ENCODE measurements at places on chromosomes 16 and 17.

DNA sequence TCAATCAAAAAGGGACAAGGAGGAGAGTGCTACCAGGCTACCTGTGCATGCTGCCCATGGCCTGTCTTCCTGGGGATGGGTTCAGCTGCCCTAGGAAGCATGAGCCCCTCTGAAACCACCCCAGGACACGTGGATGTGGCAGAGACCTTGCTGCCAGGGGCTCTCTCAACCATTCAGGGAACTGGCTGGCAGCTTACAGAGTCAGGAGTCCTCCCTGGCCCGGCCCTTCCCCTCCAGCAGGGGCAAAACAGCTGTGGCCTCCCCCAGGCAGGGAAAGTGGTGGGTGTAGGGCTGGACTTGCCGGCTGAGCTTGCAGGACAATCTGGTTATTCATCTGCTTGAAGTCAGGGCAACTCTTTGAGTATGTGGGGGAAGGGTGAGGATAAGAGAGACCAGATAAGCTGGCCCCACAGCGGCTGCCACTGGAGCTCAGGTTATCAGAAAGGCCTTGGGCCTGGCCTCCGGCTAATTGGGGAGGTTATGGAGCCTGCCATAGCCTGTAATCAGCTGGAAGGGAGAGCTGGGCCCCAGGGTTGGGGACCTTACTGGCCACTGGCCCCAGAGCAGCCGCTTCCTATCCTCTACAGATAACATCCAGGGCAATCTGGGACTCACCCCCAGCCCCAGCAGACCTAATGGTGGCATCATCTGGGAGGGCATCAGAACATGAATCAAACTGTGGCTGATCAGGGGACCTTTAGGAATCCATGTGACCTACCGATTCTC, 5.6 kb upstream of the TBX2 start:
- DNase-seq = no peak

DNA sequence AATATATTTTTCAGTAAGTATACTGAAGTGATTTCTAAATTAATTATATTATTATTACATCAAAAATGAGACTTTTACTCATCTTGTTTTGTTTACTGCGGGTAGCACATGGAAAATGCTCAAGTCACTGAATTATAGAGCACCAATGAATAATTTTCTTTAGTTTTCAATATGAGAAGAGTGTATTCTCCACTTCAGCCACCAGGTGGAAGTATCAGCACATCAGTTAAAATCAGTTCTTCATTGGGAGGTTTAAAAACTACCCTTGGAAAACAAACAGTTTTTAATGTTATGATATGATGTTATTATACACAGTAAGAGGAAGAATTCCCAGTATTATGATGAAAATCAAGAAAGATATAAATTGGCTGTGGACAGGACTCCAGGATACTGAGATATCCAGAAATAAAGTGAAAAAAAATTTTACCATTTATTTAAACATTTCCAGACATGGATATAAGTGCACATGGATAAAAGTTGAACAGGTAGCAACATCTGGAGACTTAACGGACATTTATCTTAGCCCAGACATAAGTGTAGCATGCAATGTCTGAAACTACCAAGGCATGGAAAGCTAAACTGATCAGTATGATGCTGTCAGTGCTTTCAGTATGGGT, 467.3 kb downstream of the KCNJ2 start:
- no peak for DNase-seq

- DNase-seq = no peak
These were observed 14.1 kb downstream of the NQO1 start for GRCh38 chr16:69712277-69712676.

DNA sequence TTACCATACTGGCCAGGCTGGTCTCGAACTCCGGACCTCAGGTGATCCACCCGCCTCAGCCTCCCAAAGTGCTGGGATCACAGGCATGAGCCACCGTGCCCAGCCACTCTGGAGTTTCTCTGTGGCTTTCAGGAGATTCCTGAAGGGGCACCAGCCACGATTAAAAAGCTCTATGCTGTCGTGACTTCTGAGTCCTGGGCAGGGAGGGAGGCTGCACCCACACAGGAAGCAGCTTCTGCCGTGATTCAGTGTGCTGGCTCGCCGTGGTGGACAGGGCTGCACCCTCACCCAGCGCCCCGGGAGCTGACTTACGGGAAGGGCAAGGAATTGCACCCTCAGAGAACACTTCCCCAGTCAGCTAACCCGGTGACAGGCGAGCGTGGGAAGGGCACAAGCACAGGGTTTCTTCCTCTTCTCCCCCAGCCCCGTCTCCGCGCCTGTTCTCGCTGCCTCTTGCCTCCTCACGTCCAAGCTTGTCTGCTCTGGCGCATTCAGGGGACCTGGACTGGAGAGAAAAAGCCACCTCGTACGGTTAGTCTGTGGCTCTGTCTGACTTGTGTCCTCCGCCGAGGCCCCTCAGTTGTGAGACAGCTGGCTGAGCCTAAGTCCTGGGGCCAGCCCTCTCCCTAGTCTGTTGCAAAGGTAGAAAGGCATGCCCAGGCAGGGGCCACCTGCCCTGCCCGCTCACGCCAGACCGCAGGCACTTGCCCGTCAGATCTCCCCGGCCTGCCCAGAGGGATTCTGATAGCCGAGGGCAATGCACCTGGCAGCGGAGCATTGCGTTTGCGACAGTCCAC, 145.0 kb downstream of the SEC14L1 start:
- no peak for DNase-seq

GRCh38 chr16:56269811-56270684, 78.8 kb downstream of the GNAO1 start:
- DNase-seq = no peak

DNA sequence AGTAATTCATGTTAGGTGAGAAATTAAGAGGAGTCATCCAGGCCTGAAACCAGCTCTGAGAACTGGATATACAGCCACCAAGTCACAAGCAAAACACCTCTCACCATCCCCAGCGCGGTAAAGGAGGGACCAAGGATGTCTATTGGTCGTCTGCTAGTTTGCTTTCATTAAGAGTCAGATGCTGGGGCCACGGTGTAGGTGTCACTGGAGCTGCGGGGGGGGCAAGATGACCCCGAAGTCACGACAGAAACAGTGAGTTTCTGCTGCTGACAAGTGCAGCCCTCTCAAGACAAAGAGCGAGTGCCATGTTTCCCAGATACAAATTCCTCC, 790 bp downstream of the NCBP3 start:
- peak; percentile 27 for DNase-seq

DNA sequence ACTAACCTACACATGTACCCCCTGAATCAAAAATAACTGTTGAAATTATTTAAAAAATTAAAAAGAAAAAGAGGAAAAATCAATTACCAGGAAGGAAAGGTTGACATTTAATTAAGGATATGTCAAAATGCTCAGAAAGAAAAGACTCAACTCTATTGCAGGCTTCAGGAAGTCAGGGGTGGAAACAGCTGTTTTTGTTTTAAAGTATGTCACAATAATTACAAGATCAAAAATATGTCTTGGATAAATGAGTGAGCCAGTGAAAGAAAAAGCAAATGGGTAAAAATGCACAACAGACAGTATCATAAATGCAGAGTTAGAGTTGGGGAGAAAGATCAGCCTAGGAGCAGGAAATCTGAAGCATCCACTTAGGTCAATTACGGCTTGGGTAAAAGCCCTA, 146.0 kb downstream of the CDH11 start:
- no peak for DNase-seq

GRCh38 chr16:61332461-61332860, 703.8 kb downstream of the CDH8 start:
- DNase-seq = no peak

- DNase-seq = no peak
These were observed 244.1 kb upstream of the MAF start for GRCh38 chr16:79844603-79845002.

DNA sequence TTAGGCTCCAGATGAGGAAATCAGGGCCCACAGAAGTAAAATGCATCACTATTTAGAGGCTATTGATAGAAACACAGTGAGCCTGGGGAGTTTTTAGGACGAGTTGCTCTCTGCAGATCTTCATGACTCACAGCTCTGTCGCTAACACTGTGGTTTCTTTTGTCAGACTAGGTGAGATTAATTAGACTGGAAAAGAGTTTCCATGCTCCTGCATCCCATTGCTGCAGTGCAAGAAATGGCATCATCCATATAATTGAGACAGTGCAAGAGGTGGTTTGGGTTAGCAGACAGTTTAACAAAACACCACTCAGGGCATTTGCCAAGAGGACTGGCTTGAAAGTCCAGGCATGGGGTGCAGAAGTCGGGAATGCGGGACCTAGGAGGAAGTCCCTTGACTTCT, 198.8 kb upstream of the CACNG5 start:
- no peak for DNase-seq

DNA sequence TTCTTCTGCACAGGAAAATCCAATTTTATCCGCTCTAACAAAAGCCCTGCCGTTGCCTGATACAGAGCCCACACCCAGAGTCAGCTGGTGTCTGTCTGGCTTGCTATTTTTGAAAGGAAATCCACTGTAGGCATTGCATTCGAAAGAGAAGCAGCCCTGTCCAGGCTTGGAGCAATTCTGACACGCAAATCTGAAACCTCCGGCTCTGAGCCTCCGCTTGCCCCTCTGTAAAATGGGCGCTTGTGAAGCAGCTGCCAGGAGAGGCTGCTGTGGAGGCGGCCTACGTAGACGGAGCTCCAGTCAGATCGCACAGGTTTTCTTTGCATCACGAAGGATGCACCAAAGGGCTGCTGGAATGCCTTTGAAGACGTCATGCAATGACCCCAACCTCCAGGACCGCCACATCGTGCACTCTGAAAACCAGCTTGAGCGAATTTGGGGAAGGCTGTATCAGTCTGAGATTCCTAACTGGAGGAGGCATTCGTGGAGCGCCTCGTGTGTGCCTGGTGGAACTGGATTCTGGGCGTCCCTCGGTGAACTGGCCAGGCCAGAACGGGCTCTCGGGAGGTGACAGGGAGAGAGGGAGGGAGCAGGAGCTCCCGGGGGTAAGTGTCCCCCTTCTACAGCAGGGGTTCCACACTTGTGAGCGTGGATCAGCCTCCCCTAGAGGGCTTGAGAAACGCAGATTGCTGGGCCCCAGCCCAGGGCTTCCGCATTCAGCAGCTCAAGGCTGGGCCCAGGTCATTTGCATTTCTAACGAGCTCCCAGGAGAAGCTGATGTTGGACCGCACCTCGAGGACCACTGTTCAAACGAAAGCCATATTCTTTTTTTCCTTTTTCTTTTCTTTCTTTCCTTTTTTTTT, 215.5 kb downstream of the MRTFB start:
- no peak for DNase-seq

GRCh38 chr16:1812732-1813163, 13.9 kb downstream of the HAGH start:
- peak; percentile 46 for DNase-seq

DNA sequence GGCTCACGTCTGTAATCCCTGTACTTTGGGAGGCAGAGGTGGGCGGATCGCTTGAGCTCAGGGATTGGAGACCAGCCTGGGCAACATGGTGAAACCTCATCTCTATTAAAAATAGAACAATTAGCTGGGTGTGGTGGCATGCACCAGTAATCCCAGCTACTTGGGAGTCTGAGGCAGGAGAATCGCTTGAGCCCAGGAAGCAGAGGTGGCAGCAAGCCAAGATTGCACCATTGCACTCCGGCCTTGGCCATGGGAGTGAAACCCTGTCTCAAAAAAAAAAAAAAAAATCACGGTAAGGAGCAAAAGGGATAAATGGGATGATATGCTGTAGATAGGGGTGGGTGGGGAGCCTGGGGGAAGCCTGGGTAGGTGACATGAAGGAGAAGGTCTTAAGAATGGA, 20.4 kb upstream of the TMEM98 start:
- DNase-seq = no peak

- no peak for DNase-seq
These were observed 114.7 kb downstream of the IRX3 start for GRCh38 chr16:54171626-54172537.

- DNase-seq = no peak
These were observed 21.4 kb downstream of the EMP2 start for GRCh38 chr16:10558746-10559641.

DNA sequence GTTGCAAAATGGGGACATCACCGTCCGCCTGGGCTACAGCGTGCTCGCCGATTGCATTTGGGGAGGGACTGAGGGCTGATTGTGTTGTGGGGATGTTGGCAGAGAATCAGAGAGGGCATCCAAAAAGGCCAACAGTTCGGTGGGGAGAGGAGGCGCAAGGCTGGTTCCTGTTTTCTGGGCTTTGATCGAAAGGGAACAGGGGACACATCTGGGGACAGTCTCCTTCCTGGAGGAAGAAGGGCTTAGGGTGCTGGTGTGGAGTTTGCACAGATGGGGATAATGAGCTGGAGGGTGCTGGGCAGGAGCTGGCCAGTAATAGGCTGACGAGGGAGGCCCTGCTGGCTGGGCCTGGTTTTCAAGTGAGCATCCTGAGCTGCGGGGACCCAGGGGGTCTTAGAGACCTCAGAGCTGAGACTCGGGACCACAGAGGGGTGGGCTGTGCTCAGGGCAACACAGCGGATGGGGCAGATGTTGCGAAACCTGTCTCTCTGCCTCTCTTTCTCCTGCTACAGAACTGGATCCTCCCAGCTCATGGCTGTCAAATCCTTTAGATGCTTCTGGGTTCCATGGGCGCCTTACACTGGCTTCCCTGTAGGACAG, 288.7 kb downstream of the SEC14L1 start:
- no peak for DNase-seq

DNA sequence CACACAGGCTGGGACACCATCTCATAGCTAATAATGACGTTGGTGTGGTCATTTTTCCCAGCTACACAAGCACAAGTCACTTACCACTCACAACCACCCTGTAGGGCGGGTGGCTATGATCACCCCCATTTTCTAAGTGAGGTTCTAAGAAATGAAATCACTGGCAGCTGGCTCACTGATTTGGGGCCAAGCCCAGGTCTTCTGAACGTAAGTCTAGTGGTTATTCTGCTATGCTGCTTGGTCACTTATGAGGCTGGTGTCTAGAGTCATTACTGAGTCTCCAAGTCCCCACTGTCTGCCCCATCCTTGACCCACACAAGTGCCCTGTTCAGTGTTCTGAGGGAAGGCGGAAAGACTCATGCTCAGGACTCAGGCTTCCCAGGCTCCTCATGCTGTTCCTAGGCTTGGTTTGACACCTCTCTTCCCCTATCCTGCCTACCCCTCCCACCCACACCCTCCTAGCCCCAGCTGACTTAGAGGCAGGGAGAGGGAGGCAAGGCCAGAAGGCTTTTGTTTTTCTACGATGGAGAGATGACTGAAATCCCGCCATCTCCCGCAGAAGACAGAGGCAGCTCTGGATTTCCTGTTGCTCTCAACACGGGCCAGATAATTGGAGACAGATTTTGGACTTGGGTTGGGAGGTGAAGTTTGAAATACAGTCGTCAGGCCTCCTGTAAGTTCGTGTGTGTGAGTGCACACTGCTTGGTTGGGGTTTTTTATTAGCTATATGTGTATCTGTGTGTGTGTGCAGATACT, 32.2 kb downstream of the FZD2 start:
- DNase-seq = no peak

- no peak for DNase-seq
These were observed 94.0 kb upstream of the TNRC6C start for GRCh38 chr17:77864234-77865111.

GRCh38 chr17:63232565-63233310, 213.4 kb downstream of the CYB561 start:
- DNase-seq = no peak

DNA sequence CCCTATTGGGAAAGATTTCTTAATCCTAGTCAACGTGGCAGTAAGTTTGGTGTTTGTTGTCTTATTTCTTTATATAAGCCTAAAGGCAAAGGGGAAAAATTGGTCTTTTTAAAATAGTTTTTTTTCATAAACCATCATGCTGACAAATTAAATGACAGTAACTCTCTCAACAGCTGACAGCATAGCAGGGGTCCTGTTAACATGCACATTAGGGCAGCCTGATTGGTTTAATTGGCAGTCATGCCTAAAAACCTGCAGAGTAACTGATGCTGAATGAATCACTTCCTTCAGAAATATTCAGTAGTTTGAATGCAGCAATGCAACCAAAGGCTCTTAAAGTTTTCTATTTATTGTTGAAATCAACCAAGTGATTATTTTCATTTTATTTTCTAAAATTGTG, 85.4 kb downstream of the ITFG1 start:
- no peak for DNase-seq

GRCh38 chr17:8602679-8603078, 27.8 kb downstream of the MYH10 start:
- no peak for DNase-seq

Data from activated CD4-positive, alpha-beta T cell treated with anti-CD3 and anti-CD28 coated beads for 4 hours (primary cell).